ENCODE measurements at places on chromosomes 16 and 17. TPM values are rescaled to one million over a fixed set of nuclear protein-coding genes. Genes with fewer than 3 reads are reported as not detected.
A peak's percentile ranks its signal among the peaks of the same experiment; 100 is the strongest.

- DNase-seq = peak; percentile 56
Observed at GRCh38 chr17:39197380-39198185, at the start of gene CACNB1. TSS of gene CACNB1 (minus strand) at chr17:39197669. CDS start at chr17:39197495, 174 bp downstream.

Gene DPEP2NB
- total RNA-seq = 0.62 TPM

GRCh38 chr17:68011199-68011665 is 15.0 kb upstream of the C17orf58 start:
- DNase-seq = no peak

DNA sequence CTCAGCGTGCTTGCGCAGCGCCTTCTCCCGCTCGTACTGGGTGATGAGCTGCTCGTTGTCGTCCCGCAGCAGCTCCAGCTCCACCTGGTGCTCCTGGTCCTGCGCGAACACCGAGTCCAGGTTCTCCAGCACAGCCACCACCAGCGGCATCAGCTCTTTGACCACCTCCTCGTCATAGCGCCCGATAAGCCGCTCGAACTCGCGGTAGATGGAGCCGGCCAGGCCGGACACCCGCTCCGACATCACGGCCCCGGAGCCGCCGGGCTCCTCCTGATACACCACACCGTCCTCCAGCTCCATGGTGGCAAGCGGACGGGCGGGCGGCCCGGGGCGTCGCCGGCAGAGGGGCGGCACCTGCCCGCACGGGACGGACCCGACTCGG is 320 bp downstream of the SPAG9 start:
- peak; percentile 38 for DNase-seq

- no peak for DNase-seq
Observed at GRCh38 chr16:80806927-80807340, 2.5 kb upstream of the CDYL2 start.

Gene MYH13
- total RNA-seq = not detected
